ENCODE measurements at places on chromosomes 1 and 21.
A peak's percentile ranks its signal among the peaks of the same experiment; 100 is the strongest.

GRCh38 chr1:223330466-223330865 lies 33.5 kb downstream of the SUSD4 start:
- no peak for DNase-seq

GRCh38 chr1:50917138-50918137 lies 42.6 kb downstream of the FAF1 start:
- no peak for DNase-seq

DNA sequence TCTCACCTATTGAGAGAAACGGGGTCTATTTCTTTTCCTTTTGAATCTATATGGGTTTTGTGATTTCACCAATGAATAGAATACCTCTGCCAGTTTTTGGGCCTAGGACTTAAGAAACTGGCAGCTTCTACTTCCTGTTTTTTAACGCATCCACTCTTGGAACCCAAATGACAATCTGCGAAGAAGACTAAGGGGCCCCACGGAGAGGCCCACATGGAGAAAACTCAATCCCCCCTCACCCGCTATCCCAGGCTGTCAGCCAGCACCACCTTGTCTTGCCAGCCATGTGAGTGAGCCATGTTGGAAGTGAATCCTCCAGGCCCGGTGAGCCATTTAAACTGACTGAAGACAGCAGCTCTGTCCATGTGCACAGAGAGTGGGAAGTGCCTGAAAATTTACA lies 3.6 kb upstream of the HENMT1 start:
- no peak for DNase-seq

DNA sequence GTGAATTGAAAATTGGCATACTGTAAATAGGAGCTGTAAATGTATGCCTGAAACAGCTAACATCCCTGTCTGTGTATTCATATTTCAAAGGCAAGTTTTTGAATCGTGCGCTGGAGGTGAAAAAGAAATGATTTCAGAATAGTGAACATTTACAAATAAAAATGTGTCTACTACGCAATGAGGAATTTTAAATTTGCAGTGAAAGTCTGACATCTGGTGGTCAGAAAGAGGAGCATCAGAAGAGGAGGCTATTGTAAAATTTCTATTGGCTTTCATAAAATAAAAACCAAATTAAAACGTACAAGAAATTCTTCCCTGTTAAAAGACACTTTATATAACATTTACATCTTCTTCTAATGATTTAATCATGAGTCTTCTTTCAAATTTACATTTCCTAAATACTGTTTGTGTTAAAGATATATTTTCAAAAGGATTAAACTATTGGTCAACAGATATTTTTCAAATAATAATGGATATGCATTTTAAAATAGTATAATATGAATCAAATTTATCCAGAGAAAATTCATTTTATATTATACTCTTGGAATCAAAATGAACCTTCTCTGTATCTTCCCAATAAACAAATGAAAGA lies 113.7 kb upstream of the RRP15 start:
- DNase-seq, result no peak

DNA sequence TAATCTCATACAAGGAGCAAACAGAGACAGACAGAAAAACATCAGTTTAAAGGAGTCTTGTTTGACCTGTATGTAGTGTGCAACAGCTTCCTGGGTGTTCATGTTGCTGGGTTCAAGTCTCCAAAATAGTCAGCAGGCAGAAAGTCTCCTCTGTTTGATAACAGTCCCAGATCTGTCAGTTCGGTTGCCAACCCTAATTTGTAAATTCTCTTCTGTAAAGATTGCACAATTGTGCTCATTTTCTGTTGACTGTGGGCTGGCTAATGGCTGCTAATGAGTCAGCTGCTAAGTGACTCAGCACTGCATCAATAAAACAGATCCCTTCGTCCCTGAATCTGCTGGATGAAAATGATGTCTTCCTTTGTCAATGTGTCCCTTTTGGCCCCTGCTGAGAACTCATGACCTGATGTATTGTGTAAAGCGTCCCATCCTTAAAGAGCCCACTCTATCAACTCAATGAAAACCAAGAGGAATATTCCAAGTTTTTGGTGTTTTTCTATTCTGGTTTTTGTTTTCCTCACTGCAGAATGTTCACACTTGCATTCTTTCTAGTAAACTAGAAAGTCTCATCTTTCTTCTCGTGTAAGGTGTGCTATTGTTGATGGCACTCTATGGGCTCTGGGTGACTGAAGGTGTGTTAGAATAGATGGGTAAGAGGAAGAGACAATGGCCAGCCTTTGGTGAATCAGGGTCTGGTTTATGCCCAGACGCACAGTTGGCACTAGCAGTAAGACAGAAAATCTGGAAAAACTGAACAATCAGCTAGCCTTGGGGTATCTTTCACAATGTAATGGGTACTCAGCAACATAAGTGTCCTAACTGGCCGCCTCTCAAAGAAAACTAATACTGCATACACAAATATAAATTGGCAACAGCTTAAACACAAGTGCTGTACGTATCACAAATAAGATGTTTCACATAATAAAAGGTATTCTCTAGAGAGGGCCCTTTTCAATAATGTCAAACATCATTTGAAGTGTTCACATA lies 75.1 kb upstream of the SIPA1L2 start:
- DNase-seq, result peak; percentile 13

- DNase-seq, result no peak
These were observed 187.6 kb upstream of the NRIP1 start for GRCh38 chr21:15252431-15252830.

DNA sequence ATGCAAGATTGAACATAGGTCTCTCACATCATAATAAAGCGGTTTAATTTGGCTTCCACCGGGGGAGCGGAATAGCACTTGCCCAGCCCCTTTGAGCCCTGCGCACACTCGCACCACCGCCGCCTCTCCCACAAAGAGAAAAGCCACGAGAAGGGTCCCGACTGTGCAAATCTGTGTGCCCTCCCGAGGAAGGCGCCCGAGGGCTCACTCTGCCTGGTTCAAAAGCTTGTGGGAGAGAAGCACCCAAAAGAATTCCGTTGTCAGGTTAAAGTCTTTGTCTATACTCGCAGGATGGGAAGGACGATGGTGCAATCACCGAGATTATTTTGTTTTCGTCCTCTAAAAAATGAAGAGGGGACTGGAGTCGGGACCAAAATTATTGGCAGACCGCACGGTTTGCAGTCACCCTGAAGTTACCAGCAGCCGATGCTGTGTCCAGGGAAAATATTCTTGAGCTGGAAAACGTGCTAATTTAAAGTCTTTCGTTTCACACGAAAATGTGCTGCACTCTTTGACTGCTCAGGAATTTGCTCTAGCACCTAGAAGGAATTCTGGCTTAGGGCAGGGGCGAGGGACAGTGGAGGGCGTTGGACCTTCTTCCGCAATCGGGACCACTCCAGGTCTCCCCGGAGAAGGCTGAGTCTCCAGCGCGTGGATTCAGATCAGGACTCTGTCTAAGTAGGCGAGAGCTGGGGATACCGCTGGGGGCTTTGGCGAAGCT lies 6.6 kb upstream of the SIM2 start:
- no peak for DNase-seq

DNA sequence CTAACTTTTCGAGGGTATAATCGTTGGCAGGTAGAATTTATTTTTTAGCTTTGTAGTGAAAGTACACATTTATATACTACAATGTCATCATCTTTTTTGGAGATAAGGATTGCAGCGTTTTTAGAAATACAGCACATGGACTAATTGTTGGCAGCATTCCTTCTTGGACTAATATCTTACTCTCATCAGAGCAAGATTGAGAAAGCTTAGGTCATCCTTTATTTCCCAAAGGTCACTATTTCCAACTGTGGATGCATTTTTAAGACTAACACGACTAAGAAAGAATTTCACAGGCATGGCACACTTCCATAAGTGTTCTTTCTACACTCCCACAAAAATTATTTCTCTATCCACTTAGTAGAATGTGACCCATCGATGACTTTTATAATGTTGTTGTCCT lies 732.3 kb downstream of the NCAM2 start:
- no peak for DNase-seq

- DNase-seq, result no peak
These were observed 133.3 kb upstream of the CHRM3 start for GRCh38 chr1:239253032-239253431.

DNA sequence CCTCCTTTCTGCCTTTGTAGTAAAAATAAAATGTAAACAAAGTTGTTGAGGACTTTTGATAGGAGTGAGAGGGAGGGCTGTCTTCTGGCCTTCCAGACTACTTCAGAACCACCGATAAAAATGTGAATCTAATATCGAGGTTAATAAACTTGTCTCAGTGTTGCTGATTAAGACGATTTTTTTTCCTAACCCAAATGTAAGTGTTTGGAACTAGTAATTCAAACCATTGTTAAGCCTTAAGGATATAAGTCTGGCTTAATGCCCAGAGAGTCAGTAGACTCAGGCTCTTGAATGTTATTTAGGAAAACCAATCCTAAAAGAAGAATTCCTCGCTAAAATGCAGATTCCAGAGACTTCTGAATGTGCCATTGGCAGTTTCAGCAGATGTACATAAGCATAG lies 356.9 kb downstream of the SIPA1L2 start:
- DNase-seq, result no peak

GRCh38 chr1:39283858-39284257 lies 79.4 kb downstream of the MACF1 start:
- no peak for DNase-seq

DNA sequence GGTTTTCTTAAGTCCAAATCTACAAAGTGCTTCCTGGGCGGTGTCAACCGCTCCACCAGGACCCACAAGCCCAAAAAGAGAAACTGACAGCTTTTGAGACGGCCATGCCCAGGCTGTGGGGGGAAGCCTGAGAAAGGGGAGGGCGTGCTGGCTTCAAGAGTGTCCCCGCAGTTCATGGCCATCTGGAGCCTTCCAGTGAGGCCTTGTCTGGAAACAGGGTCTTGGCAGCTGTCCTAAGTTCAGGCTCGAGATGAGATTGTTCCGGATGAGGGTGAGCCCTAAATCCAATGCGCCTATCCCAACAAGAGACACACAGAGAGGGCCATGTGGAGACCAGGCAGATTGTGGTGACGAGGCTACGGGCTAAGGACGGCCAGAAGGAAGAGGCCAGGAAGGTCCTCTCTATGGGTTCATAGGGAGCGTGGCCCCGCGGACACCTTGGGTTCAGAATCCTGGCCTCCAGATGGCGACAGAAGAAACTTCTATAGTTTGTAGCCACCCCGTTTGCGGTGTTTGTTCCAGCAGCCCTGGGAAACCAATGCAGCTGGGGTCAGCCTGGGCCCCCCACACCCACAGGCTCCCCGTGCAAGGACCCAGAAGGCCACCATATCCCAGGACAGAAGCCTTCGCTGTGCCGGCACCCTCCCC lies 70.2 kb downstream of the ARHGEF16 start:
- no peak for DNase-seq

GRCh38 chr1:217431395-217431794 lies 199.5 kb downstream of the GPATCH2 start:
- DNase-seq, result no peak

DNA sequence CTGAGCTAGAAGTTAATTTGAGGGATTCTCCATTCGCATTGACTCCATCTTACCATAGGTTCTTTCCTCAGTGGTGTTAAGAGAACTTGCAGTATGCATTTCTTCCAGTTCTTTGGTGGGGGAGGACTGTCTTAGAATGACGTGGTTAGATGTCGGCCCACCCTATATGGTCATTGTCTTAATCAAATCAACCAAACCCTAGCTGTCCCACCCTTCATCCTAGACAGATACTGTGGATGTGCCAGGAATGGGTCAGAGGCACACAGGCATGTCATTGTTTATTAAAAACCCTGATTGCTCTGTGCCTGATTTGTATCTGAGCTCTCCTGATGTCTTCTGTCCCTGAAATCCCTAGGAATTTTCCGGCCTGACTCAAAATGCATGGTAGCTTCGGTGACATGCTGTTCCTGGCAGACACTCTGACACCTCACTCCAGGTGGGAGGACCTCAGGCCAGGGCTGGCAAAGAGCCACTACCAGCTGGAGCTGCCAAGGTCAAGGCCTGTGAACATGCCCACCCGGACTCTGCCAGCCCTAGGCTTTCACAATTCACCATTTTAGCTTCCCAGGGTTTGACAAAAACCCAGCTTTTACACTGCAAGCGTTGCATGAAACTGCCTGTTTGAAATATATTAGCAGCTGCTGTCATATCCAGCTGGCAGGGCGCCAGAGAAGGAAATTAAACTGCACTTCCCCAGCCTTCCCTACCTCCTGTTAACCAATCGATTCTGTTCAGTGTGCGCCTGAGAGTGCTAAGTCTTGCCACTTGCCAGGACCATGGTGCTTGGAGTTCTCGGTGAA lies 134.0 kb downstream of the FAM78B start:
- peak; percentile 10 for DNase-seq

DNA sequence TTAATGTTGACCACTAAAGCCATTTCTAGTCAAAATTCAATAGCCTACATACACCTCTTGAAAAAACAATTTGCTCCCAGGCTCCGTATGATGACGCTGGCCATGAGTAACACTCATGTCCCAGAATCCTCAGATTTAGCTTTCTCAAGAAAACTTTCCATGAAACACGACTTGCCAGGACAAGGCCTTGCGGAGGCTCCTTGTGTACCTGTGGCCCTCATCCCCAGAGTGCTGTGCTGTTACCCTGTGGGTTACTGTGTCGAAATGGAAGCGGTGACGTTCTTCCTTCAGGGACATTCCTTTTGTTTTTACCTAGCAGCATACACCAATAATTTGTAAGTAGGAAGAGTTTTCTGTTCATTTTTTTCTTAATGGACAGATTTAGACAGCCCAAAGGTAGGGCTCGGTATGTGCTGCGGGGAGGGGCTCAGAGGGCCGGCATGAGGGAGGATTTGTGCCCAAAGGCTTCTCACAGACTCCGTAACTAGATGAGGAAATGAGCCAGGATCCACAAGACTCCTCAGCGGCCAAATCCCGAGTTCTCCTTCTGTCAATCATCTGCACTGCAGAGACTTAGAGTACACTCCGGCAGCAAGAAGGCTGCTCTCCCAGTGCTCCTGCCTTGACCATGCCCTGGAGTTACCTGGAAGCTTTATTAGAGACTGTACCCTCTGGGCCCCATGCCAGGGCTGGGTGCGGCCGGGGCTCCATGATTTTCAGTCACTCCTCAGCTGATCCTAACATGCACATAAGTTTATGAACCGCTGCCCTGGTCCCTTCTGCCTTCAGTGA lies 17.8 kb downstream of the GNG12 start:
- no peak for DNase-seq

- DNase-seq, result peak; percentile 38
These were observed 20.7 kb upstream of the STMN1 start for GRCh38 chr1:25926731-25927496.

DNA sequence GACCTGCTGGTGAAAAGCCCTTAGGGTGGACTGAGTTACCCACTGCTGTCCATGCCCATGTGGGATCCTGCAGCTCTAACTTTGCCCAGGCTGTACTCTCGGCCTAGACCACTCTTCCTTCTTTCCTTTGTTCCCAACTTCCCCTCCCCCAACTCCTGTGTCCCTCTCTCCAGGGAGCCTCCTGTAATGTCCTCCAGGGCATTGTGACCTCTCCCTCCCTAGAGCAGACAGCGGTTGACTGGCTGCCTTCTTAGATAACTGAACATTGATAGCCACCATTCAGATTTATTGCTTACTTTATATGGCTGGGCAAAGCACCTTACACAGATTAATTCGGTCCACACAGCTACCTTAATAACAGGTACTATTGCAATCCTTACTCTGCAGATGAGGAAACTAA lies 5.0 kb downstream of the RUNX1 start:
- no peak for DNase-seq

- DNase-seq, result no peak
These were observed 40.5 kb upstream of the AKT3 start for GRCh38 chr1:243890576-243890975.

GRCh38 chr21:37595944-37596343 lies 229.4 kb downstream of the DYRK1A start:
- no peak for DNase-seq
